ENCODE measurements at places on chromosomes 13 and 19. TPM values are rescaled to one million over a fixed set of nuclear protein-coding genes. Genes with fewer than 3 reads are reported as not detected.

The YJEFN3 gene
- total RNA-seq = 4.3 TPM

The EFNB2 gene
- total RNA-seq = 21.0 TPM

The TBC1D4 gene
- 18.5 TPM for total RNA-seq

The RFPL4AL1 gene
- total RNA-seq = not detected

The CAMSAP3 gene
- total RNA-seq = 1.5 TPM

The PSG11 gene
- not detected for total RNA-seq

The LIM2 gene
- total RNA-seq = not detected

The ZNF486 gene
- total RNA-seq = 10.4 TPM

The C19orf67 gene
- total RNA-seq = 4.9 TPM

GRCh38 chr19:37763488-37763887, 15.9 kb downstream of the ZNF573 start:
- DNase-seq = no peak

GRCh38 chr19:10206226-10206885, 11.6 kb upstream of the DNMT1 start:
- no peak for DNase-seq

- DNase-seq = no peak
Observed at GRCh38 chr13:51784097-51784496, 19.9 kb downstream of the DHRS12 start.

GRCh38 chr19:38837656-38838121, 6.1 kb upstream of the ECH1 start:
- peak; percentile 47 for DNase-seq

- DNase-seq = no peak
Observed at GRCh38 chr19:12295191-12295590, 508 bp upstream of the ZNF44 start.

DNA sequence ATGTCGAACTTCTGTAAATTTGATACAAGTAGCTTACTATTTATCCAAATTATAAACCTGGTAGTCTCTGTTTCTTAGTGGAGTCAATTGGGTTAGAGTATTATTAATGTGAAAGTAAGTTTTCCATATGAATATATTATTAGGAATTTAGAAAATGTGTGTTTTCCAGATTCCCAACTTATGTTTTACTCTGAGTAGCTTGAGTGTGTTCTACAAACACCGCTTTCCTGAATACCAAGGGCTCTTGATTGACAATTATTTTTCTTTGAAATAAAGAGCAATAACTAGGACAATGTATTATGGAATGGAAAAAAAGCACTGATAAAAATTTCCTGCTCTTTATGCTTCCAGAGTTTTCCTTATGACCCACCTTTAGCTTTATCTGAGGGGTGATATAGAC, 233.6 kb downstream of the POSTN start:
- DNase-seq = no peak

DNA sequence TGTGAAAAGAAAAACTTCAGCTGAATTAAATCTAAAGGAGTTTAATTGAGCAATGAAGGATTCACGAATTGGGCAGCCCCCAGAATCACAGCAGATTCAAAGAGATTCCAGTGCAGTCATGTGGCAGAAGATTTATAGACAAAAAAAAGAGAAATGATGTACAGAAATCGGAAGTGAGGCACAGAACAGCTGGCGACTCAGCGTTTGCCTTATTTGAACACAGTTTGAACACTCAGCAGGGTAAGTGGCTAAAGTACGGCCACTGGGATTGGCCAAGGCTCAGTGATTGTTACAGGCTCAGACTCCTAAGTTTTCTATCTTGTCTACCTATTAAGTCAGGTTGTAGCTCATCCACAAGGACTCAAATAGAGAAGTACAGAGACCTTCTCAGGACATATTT, 11.6 kb upstream of the CFAP97D2 start:
- DNase-seq = no peak

- DNase-seq = no peak
Observed at GRCh38 chr13:40780822-40781401, 8.5 kb upstream of the SLC25A15 start.

GRCh38 chr19:34118879-34119748, 53.2 kb upstream of the LSM14A start:
- DNase-seq = no peak

- DNase-seq = no peak
Observed at GRCh38 chr19:49165865-49166301, 8.3 kb downstream of the TRPM4 start.

DNA sequence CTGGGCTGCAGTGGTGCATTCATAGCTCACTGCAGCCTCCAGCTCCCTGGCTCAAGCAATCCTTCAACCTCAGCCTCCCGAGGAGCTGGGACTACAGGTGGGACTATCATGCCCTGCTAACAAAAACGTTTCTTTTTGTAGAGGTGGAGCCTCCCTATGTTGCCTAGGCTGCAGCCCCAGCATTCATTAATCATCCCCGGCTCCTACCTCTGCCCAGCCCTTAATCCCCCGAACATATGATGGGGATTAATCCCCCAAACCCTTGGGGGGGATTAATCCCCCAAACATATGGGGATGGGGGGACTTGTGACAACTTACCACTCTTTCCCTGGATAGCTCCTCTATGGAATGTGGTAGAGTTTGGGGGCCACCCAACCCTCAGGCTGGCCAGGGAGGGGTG, 45.9 kb downstream of the SUGP2 start:
- DNase-seq = no peak

DNA sequence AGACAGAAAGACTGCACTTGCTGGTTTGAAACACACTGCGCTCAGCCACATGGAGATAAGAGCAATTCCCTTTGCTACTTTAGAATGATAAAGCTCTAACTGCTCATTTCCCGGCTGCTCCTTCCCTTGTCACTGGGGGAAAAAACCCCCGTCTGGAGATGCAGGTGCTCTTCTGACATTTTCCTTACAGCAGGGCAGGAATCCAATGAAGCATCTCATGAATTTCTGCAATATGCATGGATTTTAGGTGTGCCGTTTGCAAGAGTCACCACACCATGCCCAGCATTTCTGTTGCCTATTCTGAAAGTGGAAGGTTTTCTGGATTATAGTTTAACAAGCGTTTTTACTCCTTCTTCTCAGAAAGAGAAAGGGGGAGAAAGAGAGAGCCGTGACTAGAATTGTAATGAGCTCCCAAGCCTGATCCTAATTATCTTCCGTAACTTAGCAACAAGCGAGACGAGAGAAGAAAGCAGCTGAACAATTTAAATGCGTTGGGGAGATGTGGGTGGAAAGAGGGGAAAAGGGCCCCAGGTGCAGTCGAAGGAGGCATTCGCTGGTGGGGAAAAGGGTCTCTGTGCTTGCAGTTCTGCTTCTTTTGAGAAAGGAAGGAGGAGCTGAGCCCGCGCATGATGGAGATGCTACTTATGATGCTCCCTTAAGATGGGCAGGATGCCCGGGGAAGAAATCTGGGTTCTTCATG, 76.6 kb upstream of the SPATA13 start:
- no peak for DNase-seq

DNA sequence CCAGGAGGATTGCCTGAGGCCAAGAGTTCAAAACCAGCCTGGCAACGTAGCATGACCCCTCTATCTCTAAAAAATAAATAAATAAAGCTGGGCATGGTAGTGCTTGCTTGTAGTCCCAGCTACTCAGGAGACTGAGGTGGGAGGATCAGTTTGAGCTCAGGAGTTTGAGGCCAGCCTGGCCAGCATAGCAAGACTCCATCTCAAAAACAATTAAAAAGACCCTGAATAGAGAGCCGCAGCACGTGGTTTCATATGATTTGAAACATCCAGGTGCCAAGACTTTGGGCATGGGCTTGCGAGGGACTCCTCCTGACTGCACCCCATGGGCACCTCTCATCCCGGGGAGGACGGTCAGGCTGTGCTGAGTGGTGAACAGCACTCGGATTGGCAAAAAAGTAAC, 63.9 kb downstream of the ZIC5 start:
- no peak for DNase-seq

DNA sequence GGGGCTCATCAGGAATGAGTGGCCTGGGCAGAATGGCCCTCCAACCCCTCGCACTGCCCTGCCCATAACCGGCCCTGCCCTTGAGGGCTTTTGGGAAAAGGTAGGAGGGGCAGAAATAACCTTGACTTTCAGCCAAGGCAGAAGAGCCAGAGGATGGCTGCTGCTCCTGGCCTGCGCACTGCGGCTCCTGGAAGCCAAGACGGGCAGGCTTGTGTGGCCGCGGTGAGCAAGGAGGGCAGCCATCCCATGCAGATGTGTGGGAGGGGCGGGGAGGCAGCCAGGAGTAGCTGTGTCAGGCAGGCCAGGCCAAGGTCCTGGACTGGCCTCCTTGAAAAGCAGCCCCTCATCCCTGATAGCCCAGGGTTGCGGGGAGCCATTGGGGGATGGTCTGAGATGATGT, 57.6 kb upstream of the URI1 start:
- DNase-seq = no peak

DNA sequence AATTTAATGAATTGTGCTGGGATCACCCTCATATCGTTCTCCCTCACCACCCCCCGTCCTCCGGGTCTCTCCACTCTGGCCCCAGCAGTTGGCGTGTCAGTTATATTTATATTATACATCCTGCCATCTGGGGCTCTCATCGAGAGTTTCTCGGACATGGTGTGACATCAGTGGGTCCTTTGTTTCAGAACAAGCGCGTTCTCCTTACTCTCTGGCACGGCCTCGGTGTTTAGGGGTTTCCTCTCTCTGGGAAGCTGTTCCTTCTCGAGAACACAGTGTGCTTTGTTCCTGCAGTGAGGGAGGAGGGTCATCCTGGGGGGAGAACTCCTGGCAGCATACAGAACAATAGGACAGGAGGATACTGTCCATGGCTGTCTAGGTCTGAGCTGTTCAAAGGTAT, 9.8 kb upstream of the MCF2L start:
- DNase-seq = peak; percentile 33

GRCh38 chr19:50486823-50487515, 10.3 kb upstream of the GARIN5A start:
- DNase-seq = peak; percentile 70

DNA sequence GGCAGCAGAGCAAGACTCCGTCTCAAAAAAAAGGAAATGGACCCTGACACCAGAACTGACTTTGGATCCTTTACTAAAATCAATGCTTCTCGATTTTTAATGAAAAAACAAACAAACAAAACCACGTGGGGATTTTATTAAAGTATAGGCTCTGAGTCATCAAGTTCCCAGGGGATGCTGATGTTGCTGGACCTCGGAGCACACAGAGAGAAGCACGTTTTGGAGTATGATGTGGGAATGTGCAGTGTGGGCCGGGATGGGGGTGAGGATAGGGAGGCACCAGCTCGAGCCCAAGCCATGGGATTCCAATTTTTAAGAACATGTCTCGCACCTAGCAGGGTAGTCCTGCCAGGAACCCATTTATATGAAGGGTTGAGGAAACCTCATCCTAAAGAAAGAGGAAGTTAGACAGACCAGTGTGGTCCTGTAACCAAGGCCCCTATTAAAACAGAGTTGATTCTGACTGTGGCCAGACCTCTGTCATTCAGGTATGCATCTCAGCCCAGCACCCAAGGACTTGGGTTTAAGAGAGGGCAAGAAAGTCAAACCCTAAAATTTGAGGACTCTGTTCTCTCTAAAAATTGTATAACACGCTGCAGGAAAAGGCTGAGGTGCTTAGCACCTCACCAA, 6.4 kb downstream of the FLT1 start:
- no peak for DNase-seq

DNA sequence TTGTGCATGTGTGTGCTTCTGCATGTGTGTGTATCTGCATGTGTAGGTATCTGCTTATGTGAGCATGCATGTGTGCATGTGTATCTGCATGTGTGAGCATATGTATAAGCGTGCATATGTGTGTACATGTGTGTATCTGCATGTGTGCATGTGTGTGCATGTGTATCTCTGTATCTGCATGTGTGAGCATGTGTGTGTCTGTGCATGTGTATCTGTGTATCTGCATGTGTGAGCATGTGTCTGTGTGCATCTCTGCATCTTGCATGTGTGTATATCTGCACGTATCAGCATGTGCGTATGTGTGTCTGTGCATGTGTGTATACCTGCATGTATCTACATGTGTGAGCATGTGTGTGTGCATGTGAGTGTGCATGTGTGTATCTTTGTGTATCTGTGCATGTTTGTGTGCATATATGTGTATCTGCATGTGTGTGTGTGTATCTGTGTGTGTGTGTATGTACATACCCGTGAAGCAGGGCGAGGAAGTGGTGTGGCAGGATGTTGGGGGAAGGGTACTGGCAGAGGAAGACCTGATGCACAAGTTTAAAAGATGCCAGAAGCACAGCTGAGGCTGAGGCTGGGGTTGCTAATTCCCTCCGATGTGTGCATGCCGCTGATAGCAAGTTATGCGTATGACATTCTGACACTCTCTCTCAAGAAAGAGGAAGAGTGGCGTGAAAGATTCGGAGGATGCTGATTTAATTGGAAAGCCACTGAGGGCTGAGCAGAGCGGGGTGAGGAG, 64.2 kb downstream of the TEX29 start:
- DNase-seq = peak; percentile 25

All from spleen (tissue), 13 donors.